AG09319 (cell line): ENCODE measurements at places on chromosomes 6 and 20.

- no peak for DNase-seq
These were observed 862 bp upstream of the TFAP2C start for GRCh38 chr20:56628015-56628872.

DNA sequence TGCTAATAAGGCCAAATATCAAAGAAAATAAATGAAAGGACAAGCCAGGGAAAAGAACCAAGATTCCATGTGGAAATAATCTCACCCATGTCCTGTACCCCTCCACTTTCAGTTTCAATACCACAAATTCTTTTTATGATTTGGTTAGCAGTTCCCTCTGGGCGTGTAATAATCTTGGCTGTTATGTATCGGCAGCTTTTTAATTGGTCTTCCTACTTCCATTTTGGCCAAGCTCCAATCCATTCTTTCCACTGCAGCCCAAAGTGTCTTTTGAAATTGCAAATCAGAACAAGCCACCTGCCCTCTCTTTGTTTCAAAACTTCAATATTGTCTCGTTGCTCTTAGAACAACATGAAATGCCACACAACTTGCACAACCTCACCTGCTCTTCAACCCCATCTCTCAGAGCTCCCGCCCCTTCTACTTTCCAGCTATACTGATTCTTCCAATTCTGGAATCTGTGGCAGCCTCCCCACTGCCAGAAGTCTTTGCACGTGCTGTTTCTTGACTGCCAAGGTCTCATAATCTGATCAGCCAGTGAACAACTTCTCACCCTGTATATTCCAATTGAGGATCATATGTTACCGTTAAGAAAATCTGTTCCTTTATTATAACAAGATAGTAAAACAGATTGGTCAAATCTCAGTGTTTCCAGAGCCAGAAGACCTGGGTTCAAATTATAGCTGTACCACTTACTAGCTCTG is 354.5 kb downstream of the CBLN4 start:
- DNase-seq, result no peak

GRCh38 chr6:113439866-113440265 is 417.3 kb upstream of the MARCKS start:
- no peak for DNase-seq

DNA sequence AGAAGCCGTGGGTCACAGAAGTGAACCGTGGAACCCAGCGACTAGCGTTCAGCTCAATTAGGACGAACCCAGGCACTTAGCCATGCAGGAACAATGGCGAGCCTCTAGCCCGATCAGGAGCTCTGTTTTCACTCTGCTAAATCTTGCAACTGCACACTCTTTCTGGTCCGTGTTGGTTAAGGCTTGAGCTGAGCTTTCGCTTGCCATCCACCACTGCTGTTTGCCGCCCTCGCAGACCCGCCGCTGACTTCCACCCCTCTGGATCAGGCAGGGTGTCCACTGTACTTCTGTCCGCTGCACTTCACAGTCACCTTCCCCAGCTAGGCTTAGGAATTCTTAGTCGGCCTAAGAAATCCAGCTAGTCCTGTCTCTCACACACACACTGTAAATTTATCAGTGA is 25.7 kb upstream of the SLC32A1 start:
- DNase-seq, result no peak

DNA sequence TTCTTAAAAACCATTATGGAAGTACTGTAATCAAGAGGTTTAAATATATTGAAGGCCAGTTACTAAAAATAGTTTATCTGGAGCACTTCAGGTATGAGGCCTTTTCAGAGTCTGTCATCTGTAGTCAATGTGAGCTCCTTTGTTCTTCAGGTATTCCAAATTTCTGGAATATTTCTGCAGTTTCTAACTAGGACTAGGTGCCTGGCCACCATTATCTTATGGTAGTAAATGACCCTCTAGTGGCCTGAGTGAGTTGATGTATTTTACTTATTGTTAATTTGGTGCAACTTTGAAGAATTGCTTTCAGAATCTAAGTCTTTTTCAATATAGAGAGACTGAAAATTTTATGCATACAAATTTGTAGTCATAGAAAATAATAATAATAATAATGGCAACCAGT is 95.2 kb upstream of the FLRT3 start:
- no peak for DNase-seq

DNA sequence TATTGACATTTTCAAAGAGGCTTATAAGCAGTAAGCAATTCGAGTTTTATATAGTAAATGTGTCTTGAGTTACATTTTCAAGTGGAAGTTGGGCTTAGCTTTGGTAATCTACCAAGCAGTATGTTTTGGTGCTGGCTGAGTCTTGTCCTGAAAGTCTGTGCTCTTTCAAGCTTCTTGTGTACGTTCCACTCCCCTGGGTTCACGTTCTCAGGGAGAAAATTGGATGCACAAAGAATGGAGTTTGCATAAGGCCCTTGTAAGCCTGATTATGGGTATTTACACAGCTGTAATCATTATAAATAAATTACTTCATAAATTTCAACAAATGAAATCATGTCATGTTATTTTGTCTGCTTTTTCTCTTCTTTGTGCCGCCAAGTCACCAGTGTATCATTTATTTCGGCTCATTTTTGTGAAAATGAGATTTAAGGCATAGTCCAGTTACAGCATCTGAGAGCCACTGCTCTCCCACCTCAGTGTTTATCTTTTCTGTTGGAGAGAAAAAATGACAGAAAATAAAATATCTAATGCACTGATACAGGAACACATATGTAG is 262.5 kb downstream of the BTBD3 start:
- no peak for DNase-seq

DNA sequence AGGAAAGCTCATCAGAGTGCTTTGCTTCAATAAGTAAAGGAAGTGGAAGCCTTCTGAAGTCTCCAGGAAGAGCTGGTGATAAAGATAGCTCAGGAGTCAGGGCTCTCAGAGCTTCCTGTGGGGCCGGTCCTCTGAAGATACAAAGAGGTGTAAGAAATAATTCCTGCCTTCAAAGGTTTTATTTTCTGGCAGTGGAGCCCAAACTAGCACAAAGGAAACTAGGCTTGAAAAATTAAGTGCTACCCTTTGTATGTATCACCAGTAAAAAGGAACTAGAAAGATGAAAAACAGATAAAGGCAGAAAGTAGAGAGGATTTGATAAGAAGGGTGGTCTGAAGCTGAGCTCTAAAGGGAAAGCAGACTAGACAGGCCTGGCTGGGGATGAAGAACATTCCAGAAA is 204.1 kb upstream of the SASH1 start:
- DNase-seq, result no peak
